ENCODE measurements at places on chromosomes 11 and 22. TPM values are rescaled to one million over a fixed set of nuclear protein-coding genes. Genes with fewer than 3 reads are reported as not detected.

Gene SLC22A8
- total RNA-seq = not detected

Gene EI24
- 33.0 TPM for total RNA-seq

Gene APOL4
- not detected for total RNA-seq

Gene APBB1
- 71.3 TPM for total RNA-seq

Gene LDHA
- 323 TPM for total RNA-seq

Gene NCF4
- 23.6 TPM for total RNA-seq

Gene CAVIN3
- total RNA-seq = 0.43 TPM

Gene LGR4
- total RNA-seq = 1.2 TPM

Gene IGSF22
- total RNA-seq = 2.4 TPM

Gene FGF4
- total RNA-seq = not detected

Gene PRCP
- 18.1 TPM for total RNA-seq

Gene TMEM121B
- 0.15 TPM for total RNA-seq

Gene TYMP
- 14.9 TPM for total RNA-seq

Gene UBQLNL
- total RNA-seq = 1.0 TPM

Gene KCNQ1
- total RNA-seq = 27.7 TPM

Gene OR4A47
- total RNA-seq = not detected

Gene PPFIA1
- 50.2 TPM for total RNA-seq

Gene SLC5A4
- not detected for total RNA-seq

Gene ISX
- not detected for total RNA-seq

Gene RAG2
- total RNA-seq = not detected

Gene PPP1R14B
- total RNA-seq = 143 TPM

Gene CRACR2B
- 1.5 TPM for total RNA-seq

Gene ARVCF
- total RNA-seq = 8.6 TPM

Gene MMP11
- total RNA-seq = 2.1 TPM

Gene INS
- 0.53 TPM for total RNA-seq

Gene P2RY2
- total RNA-seq = not detected

Gene OR4A16
- total RNA-seq = not detected

Gene RIMBP3B
- 1.4 TPM for total RNA-seq

Gene SMIM35
- 0.47 TPM for total RNA-seq

Gene IL17REL
- total RNA-seq = 0.10 TPM

Gene AKIP1
- 9.3 TPM for total RNA-seq

Gene OR8G1
- not detected for total RNA-seq

Gene TBC1D10A
- 56.2 TPM for total RNA-seq

Gene NUDT22
- total RNA-seq = 49.7 TPM

Gene OR56A1
- not detected for total RNA-seq

Gene GAS2
- total RNA-seq = 4.2 TPM

Gene SCUBE2
- 1.3 TPM for total RNA-seq

Gene COMT
- total RNA-seq = 30.6 TPM

Gene CDON
- 2.9 TPM for total RNA-seq

Gene PAMR1
- total RNA-seq = not detected

Measured in T-cell (primary cell).